H9 (cell line): ENCODE measurements at places on chromosomes 2 and 18. TPM values are rescaled to one million over a fixed set of nuclear protein-coding genes. Genes with fewer than 3 reads are reported as not detected.

GRCh38 chr2:223096235-223096970, 44.4 kb downstream of the KCNE4 start:
- no peak overlapping the region for H3K4me3 ChIP-seq
- H3K36me3 ChIP-seq: no peaks in the 10 kb centered on the region
- no peak for DNase-seq
- peaks cover 2% of the 10 kb centered on the region; the same call in 1 of the 2 replicates for H3K4me1 ChIP-seq
- no peaks in the 10 kb centered on the region for H3K27me3 ChIP-seq

Gene SPOPL
- 13.6 and 14.6 TPM in 2 replicates for total RNA-seq

DNA sequence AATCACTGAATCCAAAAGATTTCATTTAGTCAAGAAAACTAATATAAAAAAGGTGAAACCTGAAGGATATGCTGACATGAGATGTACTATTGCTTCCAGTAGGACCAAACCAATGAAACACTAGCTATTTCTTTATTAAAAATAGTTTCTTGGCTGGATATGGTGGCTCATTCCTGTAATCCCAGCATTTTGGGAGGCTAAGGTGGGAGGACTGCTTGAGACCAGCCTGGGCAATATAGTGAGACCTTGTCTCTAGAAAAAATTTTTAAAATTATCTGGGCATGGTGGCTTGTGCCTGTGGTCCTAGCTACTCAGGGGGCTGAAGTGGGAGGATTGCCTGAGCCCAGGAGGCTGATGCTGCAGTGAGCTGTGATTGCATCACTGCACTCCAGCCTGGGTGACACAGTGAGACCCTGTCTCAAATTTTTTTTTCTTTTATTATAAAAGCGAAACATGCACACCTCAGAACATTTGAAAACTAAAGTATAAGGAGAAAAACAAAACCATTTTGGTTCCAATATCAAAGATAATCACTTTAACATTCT, 266.2 kb downstream of the TGIF1 start:
- no peaks in the 10 kb centered on the region for H3K27me3 ChIP-seq
- no peaks in the 10 kb centered on the region; the same call in 1 of the 2 replicates for H3K36me3 ChIP-seq
- no peak overlapping the region for H3K27ac ChIP-seq

GRCh38 chr2:33265584-33266338, 210.7 kb upstream of the RASGRP3 start:
- peaks cover 13% of the 10 kb centered on the region for H3K36me3 ChIP-seq
- H3K27me3 ChIP-seq: no peaks in the 10 kb centered on the region
- H3K4me3 ChIP-seq: no peak overlapping the region
- DNase-seq: no peak
- H3K27ac ChIP-seq: no peak overlapping the region

GRCh38 chr2:55585451-55586080, 31.9 kb downstream of the PPP4R3B start:
- no peaks in the 10 kb centered on the region for H3K4me1 ChIP-seq
- no peaks in the 10 kb centered on the region for H3K27me3 ChIP-seq
- H3K4me3 ChIP-seq: no peak overlapping the region
- H3K27ac ChIP-seq: no peak overlapping the region

DNA sequence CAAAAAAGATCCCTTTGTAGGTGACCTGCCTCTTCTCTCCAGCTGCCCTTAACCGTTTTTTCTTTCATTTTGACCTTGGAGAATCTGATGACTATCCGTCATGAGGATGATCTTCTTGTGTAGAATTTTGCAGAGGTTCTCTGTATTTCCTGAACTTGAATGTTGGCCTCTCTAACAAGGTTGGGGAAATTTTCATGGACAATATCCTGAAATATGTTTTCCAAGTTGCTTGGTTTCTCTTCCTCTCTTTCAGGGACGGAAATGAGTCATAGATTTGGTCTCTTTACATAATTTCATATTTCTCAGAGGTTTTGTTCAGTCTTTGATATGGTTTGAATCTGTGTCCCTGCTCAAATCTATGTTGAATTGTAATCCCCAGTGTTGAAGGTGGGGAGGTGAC, 34.0 kb downstream of the ZC3H8 start:
- H3K36me3 ChIP-seq: peaks cover 24% of the 10 kb centered on the region
- H3K27ac ChIP-seq: no peak overlapping the region
- H3K4me1 ChIP-seq: no peaks in the 10 kb centered on the region
- no peaks in the 10 kb centered on the region for H3K27me3 ChIP-seq
- H3K4me3 ChIP-seq: no peak overlapping the region
- DNase-seq: no peak

- H3K27ac ChIP-seq: no peak overlapping the region
- no peak overlapping the region for H3K4me3 ChIP-seq
- H3K36me3 ChIP-seq: no peaks in the 10 kb centered on the region
These were observed 319.0 kb downstream of the BCL11A start for GRCh38 chr2:60234274-60234986.

DNA sequence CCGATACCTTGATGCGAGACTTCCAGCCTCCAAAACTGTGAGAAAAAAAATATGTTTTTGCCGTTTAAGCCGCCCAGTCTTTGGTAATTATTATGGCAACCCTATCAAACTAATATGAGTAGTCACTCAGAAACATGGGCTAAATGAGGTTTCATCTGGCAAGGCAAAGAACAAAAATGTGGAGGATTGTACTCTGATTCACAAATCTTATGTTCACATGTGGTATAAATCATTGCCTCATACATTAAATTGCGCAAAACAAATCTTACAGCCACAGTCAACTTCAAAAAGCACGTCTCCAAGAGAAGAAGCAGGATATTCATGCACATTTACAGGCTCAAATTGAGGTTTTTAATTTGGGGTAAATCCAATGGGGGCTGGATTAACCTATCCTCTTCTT, 1435.4 kb upstream of the LRRTM1 start:
- no peaks in the 10 kb centered on the region for H3K4me1 ChIP-seq
- no peak overlapping the region for H3K27ac ChIP-seq
- no peak overlapping the region for H3K4me3 ChIP-seq
- no peak for DNase-seq
- no peaks in the 10 kb centered on the region for H3K27me3 ChIP-seq

GRCh38 chr2:29763371-29763770, 158.0 kb downstream of the ALK start:
- no peak overlapping the region for H3K27ac ChIP-seq
- H3K4me1 ChIP-seq: no peaks in the 10 kb centered on the region
- H3K27me3 ChIP-seq: no peaks in the 10 kb centered on the region
- H3K4me3 ChIP-seq: no peak overlapping the region
- H3K36me3 ChIP-seq: no peaks in the 10 kb centered on the region

Gene GPC1
- 39.4 and 44.0 TPM in 2 replicates for total RNA-seq

DNA sequence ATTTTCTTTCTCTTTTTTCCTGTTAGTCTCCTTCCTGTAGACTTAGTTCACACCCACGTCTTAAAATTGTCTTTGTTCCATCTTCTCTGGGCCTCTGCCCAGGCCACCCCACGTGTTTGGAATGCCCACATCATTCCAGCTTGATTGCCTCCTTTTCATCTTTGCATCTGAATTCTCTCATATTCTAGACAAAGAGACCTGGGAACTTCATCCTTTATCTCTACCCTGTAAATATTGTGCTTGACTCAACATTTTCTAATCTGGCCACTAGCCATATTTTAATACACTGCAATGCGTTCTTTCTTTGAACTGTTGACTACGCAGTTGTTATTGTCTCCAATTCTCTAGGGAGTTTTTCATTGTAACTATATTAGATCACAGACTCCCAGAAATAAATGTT, 187.5 kb upstream of the NRXN1 start:
- no peaks in the 10 kb centered on the region for H3K4me1 ChIP-seq
- H3K27me3 ChIP-seq: no peaks in the 10 kb centered on the region
- DNase-seq: no peak
- no peaks in the 10 kb centered on the region for H3K36me3 ChIP-seq
- no peak overlapping the region for H3K27ac ChIP-seq
- H3K4me3 ChIP-seq: no peak overlapping the region

- no peak overlapping the region for H3K27ac ChIP-seq
- H3K4me1 ChIP-seq: no peaks in the 10 kb centered on the region
- H3K27me3 ChIP-seq: no peaks in the 10 kb centered on the region
- H3K4me3 ChIP-seq: no peak overlapping the region
- no peaks in the 10 kb centered on the region for H3K36me3 ChIP-seq
These were observed 142.3 kb upstream of the NT5C1B start for GRCh38 chr2:18731666-18732065.

DNA sequence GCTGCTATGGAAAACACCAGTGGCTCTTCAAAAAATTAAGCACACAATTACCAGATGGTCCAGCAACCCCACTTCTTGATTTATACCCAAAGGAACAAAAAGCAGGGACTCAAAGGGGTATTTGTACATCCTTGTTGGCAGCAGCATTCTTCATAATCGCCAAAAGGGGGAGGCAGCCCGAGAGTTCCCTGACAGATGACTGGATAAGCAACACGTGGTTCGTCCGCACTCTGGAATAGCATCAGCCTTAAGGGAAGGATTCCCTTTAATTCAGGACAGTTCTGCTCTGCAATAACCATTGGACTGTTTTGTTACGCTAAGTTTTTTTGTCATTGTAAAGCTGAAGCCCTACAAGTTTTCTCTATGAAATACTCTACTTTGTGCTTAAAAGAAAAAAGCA, 76.7 kb upstream of the TWIST2 start:
- H3K4me1 ChIP-seq: no peaks in the 10 kb centered on the region
- no peak overlapping the region for H3K27ac ChIP-seq
- peak; percentile 54 for DNase-seq
- H3K4me3 ChIP-seq: no peak overlapping the region
- H3K36me3 ChIP-seq: no peaks in the 10 kb centered on the region

Gene TRIB2
- 36.2 and 41.9 TPM in 2 replicates for total RNA-seq

- H3K4me1 ChIP-seq: no peaks in the 10 kb centered on the region
- no peak overlapping the region for H3K27ac ChIP-seq
- no peaks in the 10 kb centered on the region for H3K36me3 ChIP-seq
- no peak for DNase-seq
- no peaks in the 10 kb centered on the region for H3K27me3 ChIP-seq
These were observed 842.3 kb downstream of the BCL11A start for GRCh38 chr2:59711121-59711520.

DNA sequence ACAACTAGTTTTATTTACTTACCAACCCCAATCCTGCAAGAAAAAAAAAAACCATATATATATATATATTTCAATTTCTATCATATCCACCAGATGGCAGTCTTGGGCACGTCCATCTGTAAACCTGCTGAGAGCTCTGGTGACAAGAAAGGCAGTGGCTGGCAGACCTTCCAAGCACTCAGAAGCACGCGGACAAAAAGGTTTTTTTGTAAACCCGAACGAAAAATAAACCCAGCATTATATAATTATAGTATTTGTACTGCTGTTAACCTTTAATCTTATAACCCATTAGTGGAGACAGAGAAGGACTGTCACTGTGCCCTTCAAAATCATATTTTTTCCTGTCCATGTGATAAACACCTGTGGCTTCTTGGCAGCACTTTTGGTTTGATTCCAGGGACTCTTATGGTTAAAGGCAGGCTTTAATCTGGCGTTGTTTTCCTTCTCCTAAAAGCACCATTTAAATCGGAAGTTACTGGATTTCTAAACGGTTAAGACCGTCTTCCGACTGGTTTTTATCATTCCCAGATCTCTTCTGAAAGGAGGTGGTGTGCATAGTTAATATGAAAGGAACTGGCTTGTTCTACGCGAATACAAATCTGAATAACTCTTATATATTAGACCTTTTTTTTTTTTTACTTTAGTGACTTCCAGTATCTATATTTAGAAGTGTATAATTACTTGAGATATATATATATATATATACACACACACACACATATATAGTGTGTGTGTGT, 31.0 kb upstream of the SLC3A1 start:
- no peaks in the 10 kb centered on the region for H3K27me3 ChIP-seq
- no peak overlapping the region for H3K27ac ChIP-seq
- H3K4me3 ChIP-seq: 0 out of 2 replicates have a peak overlapping the region, but pooled peaks have one; percentile 12
- DNase-seq: peak; percentile 61
- no peaks in the 10 kb centered on the region for H3K36me3 ChIP-seq

- no peak for DNase-seq
- peaks cover 31% of the 10 kb centered on the region; the same call in 2 of the 3 replicates for H3K36me3 ChIP-seq
- H3K4me3 ChIP-seq: no peak overlapping the region
- no peak overlapping the region for H3K27ac ChIP-seq
- no peaks in the 10 kb centered on the region for H3K4me1 ChIP-seq
- no peaks in the 10 kb centered on the region for H3K27me3 ChIP-seq
These were observed 34.0 kb downstream of the CCNT2 start for GRCh38 chr2:134952608-134953007.

DNA sequence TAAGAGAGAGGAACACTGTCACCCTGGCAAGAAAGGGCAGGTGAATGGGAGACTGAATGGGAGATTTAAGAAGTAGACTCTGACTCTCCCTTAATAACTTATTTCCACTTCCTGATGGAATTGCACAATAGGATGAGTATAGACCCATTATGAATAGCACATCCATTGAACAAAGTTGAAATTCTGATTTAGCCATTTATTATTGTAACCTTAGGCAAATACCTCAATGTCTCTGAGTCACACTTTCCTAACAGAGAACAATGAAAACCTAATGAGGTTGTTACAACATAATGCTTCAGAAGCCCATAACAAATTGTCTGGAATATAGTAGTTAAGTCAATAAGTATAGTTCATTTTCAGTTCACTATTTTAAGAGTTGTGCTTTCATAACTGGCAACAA, 78.9 kb downstream of the NRXN1 start:
- no peaks in the 10 kb centered on the region for H3K36me3 ChIP-seq
- no peak for DNase-seq
- no peaks in the 10 kb centered on the region for H3K27me3 ChIP-seq
- H3K4me1 ChIP-seq: no peaks in the 10 kb centered on the region; the same call in 1 of the 2 replicates
- H3K27ac ChIP-seq: no peak overlapping the region

GRCh38 chr2:182854375-182855105, 11.9 kb downstream of the FRZB start:
- no peaks in the 10 kb centered on the region for H3K36me3 ChIP-seq
- no peaks in the 10 kb centered on the region for H3K27me3 ChIP-seq
- no peak for DNase-seq
- H3K27ac ChIP-seq: no peak overlapping the region

Gene HOXD10
- not detected in 2 replicates for total RNA-seq

GRCh38 chr18:12776821-12777471, 74.1 kb downstream of the PSMG2 start:
- no peaks in the 10 kb centered on the region for H3K36me3 ChIP-seq
- no peak overlapping the region for H3K4me3 ChIP-seq
- no peak overlapping the region for H3K27ac ChIP-seq
- H3K27me3 ChIP-seq: no peaks in the 10 kb centered on the region

Gene GPATCH11
- 2.9 and 3.1 TPM in 2 replicates for total RNA-seq

GRCh38 chr2:55010149-55010591, 40.1 kb downstream of the RTN4 start:
- no peak overlapping the region for H3K27ac ChIP-seq
- no peak for DNase-seq
- H3K4me1 ChIP-seq: peaks cover 3% of the 10 kb centered on the region
- no peak overlapping the region for H3K4me3 ChIP-seq
- no peaks in the 10 kb centered on the region for H3K36me3 ChIP-seq

GRCh38 chr2:56314796-56315195, 131.0 kb downstream of the CCDC85A start:
- H3K27ac ChIP-seq: no peak overlapping the region
- H3K36me3 ChIP-seq: no peaks in the 10 kb centered on the region
